ENCODE measurements at places on chromosomes 1 and 21.
A peak's percentile ranks its signal among the peaks of the same experiment; 100 is the strongest.

GRCh38 chr1:219817914-219818313 lies 110.4 kb downstream of the SLC30A10 start:
- DNase-seq, result no peak

GRCh38 chr1:179082333-179082998 lies 596 bp downstream of the TOR3A start:
- no peak for DNase-seq

GRCh38 chr21:33281096-33281652 lies 15.0 kb downstream of the IL10RB start:
- no peak for DNase-seq

GRCh38 chr21:41612674-41613532 lies 104.9 kb upstream of the TMPRSS2 start:
- peak; percentile 61 for DNase-seq

DNA sequence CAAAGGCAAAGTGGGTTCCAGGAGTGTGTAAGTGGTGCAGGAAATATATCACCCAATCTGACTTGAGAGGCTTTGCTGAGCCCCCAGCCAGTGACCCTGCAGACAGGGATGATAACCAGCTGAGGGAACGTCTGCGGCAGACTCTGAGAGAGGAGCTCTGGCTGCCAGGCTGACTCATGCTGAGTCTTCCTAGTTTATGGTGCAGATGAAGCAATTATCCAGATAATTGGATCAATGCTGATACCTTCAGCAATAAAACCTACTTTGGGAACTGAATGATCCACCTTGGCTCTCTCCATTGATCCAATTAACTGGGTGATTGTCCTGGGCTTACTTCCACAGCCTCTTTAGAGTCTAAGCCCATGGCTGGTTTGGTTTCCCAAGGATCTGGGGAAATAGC lies 7.3 kb downstream of the C8B start:
- DNase-seq, result no peak

DNA sequence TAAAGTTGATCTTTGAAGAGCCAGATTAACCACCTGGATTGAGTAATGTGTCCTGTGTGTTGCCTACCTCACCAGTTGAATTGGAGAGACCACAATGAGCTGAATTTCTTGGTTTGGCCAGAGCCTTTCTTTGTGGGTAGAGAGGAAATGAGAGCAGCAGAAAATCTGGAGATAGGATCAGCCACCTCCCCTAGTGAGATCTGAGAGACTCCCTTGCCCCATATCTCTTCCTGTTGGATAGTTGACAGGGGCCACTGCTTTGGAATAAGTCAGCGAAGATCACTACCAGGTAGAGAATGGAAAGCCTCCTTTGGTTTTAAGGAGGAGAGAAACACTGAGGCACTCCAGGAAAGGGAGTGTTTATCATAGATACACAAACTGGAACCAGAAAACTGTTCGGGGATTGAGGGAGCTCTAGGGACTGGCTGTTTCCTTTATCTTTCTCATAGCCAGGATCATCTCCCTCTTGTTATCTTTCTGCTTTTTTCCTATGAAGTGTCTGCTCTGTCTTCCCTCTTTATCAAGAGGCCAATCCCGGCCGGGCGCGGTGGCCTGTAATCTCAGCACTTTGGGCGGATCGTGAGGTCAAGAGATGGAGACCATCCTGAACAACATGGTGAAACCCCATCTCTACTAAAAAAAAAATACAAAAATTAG lies 21.3 kb upstream of the ZNF326 start:
- no peak for DNase-seq

DNA sequence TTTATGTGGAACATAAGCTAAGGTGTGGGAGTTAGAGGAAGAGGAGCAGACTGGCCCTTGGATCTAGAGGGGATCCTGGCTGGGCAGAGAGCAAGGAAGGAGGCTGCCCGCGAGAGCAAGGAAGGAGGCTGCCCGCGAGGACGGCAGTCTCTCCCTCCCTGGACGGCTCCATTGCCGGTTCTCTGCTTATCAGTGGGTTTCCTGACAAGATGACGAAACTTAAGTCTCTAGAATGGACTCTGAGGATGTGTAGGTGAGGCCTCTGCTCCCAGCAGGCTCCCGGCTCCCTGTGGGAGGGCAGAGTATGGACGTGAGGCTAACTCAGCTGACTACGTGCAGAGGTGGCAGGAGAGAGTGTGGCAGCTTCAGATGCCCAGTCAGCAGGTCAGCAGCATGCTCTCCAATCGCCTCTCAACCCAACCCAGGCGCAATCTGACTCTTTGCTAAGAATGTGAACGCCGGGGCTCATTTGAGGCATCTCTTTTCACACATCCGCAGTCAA lies 6.1 kb downstream of the MYBPHL start:
- no peak for DNase-seq

GRCh38 chr1:45037456-45037855 lies 25.4 kb downstream of the UROD start:
- DNase-seq, result no peak

DNA sequence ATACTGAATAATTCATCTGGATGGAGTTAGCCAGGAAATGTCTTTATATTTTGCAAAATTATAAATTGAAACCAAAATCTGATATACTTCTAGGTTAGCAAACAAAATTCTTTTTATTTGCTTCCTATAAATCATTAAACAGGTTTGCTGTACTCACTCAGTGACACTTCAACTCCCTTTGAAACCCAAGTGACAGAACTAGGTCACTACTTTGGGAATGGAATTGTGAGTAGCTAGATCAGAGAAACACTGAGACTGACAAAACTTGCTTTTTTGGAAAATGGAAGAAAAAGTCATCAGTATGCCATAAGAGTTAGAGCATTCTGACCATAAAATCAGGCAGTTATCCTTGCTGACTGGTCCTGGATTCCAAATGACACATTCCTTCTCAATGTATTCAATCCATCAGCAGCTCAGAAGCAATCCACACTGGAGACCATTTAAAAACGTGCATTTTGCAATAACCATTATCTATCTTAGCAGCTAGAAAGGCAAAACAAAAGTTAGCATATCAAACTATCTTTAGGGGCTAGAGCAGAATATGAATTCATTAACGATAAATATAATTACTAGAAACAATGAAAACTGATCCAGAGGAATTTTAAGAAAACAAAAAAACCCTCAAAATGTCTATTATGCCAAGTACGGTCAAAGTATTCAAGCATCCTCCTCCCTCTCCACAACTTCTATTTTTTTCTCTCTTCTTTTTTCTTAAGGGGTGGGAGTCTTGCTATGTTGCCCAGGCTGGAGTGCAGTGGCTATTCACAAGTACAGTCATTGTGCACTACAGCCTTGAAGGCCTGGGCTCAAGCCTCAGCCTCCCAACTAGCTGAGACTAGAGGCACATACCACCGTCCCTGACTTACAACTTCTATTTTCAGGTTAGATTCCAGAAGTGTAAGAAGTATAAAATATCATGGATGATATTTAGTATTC lies 60.1 kb downstream of the HNRNPR start:
- no peak for DNase-seq

- DNase-seq, result no peak
Measured at GRCh38 chr1:66041654-66042053, 249.0 kb downstream of the PDE4B start.

DNA sequence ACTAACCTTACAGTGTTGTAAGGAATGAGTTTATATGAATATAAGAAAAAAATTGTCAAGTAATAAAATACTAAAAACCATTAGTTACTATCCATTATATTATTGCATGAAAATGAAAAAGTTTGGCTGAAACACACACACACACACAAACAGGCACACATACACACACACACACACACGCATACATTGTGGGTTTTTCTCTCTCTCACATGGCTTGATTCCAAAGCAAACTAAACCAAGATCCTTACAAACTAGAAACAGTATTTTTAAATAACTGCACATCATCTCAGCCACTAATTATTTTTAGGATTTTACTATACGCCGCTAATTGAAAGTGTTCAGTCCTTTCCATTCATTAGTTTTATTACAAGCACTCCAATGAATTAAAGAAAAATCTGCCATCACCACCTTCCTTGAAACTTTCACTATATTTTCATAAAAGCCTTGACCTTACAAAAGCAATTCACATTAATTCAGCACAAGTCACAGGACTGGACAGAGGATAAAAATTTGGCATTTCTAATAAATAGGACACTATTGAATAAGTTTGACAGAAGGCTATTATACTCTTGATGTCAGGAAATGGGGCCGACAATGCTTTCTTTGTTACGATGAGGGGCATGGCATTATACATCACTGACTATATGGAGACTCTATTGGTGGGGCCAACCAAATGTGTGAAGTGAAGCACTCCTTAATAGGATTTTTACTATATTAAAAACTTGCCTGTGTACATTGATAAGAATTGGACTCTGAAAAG lies 187.0 kb upstream of the ESRRG start:
- no peak for DNase-seq

GRCh38 chr1:204464187-204464631 lies 30.4 kb downstream of the PIK3C2B start:
- no peak for DNase-seq

- no peak for DNase-seq
Measured at GRCh38 chr1:218351391-218352074, 6.4 kb downstream of the TGFB2 start.

DNA sequence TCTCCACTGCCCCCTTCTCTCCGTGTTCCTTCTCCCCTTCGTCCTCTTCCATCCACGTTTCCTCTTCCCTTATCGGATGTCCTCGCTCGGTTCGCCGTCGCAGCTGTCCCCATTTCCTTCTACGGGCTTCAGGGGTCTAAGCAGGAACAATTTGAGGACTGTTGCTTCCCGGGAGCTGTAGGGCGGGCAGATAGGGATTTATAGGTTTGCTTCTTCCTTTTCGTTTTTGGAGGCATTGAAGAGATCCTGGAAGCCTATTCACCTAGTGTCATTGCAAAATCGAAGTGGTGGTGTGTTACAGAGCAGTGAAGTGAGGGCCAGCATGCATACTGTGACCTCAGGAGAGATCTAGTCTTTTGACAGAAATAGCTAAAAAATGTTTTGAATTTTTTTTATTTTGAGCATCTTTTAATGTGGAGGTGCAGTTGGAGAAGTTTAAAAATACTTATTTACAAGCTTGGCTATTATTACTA lies 897 bp downstream of the ZYG11B start:
- peak; percentile 13 for DNase-seq

DNA sequence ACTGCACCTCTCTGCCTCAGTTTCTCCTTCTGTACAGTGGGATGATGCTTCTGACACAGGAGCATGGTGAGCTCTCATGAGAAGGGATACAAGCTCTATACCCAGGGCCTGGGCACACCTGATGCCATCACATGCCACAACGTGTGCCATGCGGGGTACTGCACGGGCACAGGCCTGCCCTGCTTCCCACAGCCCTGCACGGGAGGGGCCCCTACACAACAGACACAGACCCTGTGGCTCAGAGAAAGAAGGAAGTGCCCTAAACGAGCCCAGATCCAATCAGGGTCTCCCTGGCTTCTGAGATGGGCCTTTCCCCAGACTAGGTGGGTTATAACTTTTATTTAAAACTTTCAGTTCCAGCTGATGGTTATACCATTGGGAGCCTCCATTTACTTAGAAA lies 24.6 kb downstream of the C2CD2 start:
- DNase-seq, result no peak

Measured in DMS79 (cell line).